Small intestine (tissue), 16 donors: ENCODE measurements at places on chromosomes 2 and 18. TPM values are rescaled to one million over a fixed set of nuclear protein-coding genes. Genes with fewer than 3 reads are reported as not detected.

MPHOSPH10 gene
- 20.3 TPM for polyA plus RNA-seq

MYO5B gene
- 71.7 TPM for polyA plus RNA-seq

ITPRIPL1 gene
- not detected for polyA plus RNA-seq

NEMP2 gene
- 0.45 TPM for polyA plus RNA-seq

MAP3K19 gene
- 0.03 TPM for polyA plus RNA-seq

TANC1 gene
- polyA plus RNA-seq = 14.7 TPM

REG3A gene
- polyA plus RNA-seq = 11,127 TPM

CFAP53 gene
- polyA plus RNA-seq = 0.80 TPM

DNA sequence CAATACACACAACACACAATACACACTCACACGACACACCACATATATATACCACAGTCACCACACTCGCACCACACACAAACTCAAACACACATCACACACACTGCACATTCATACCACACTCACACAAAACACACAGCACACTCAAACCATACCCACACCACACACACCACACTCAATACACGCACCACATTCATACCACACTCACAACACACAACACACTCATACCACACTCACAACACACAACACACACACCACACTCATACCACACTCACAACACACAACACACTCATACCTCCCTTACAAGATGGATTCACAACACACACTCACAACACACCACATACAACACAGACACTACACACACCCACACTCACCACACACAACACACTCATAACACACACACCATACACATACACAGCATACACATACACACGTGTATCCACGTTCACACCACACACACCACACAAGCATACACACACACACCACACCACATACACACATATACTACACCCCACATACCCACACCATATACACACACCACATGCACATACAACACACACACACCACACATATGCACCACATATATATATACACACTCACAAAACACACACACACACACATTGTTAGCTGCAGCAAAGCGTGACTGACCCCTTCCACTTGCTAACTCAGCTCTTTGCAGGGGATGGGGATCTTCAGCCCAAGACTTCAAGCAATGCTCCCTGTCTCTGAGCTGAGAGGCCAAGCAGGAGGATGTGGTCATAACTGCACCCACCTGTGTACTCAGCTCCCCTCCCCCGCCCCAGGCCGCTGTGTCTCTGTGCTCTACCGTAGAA, 59.0 kb downstream of the SDC1 start:
- DNase-seq = no peak
- no peak overlapping the region for H3K4me3 ChIP-seq
- H3K4me1 ChIP-seq = no peaks in the 10 kb centered on the region
- no peaks in the 10 kb centered on the region for H3K36me3 ChIP-seq
- no peak overlapping the region for H3K27ac ChIP-seq
- H3K27me3 ChIP-seq = no peaks in the 10 kb centered on the region

DNA sequence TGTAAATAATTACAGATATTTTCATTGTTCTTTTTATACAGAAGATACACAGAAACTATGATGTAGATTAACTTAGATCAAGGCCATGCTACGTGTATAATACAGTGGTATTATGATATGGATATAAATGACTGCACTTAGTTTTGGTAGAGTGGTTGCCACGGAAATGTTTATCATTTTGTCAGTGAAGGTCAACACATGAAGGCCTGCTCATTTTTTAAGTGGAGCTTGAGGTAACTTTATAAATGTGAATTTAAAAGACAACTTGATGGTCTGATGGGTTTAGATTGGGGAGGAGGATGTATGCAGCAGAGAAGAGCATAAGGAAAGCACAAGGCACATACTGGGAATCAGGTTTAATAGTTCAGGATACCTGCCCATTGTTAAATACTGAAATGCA, 14.4 kb upstream of the BBS5 start:
- no peaks in the 10 kb centered on the region for H3K4me1 ChIP-seq
- no peak overlapping the region for H3K4me3 ChIP-seq
- no peaks in the 10 kb centered on the region for H3K36me3 ChIP-seq
- DNase-seq = peak; percentile 19
- no peak overlapping the region for H3K27ac ChIP-seq

GRCh38 chr2:196112418-196113034, 43.9 kb upstream of the DNAH7 start:
- no peak for DNase-seq
- no peaks in the 10 kb centered on the region for H3K4me1 ChIP-seq
- no peak overlapping the region for H3K27ac ChIP-seq
- no peaks in the 10 kb centered on the region for H3K27me3 ChIP-seq
- H3K4me3 ChIP-seq = no peak overlapping the region

GRCh38 chr2:67456428-67456827, 59.3 kb downstream of the ETAA1 start:
- no peaks in the 10 kb centered on the region for H3K4me1 ChIP-seq
- H3K27ac ChIP-seq = no peak overlapping the region
- no peaks in the 10 kb centered on the region for H3K36me3 ChIP-seq
- DNase-seq = no peak

GRCh38 chr2:190017837-190018236, 44.7 kb downstream of the MSTN start:
- H3K27me3 ChIP-seq = peaks cover 2% of the 10 kb centered on the region
- H3K27ac ChIP-seq = no peak overlapping the region
- no peak overlapping the region for H3K4me3 ChIP-seq
- H3K4me1 ChIP-seq = no peaks in the 10 kb centered on the region
- H3K36me3 ChIP-seq = no peaks in the 10 kb centered on the region

DNA sequence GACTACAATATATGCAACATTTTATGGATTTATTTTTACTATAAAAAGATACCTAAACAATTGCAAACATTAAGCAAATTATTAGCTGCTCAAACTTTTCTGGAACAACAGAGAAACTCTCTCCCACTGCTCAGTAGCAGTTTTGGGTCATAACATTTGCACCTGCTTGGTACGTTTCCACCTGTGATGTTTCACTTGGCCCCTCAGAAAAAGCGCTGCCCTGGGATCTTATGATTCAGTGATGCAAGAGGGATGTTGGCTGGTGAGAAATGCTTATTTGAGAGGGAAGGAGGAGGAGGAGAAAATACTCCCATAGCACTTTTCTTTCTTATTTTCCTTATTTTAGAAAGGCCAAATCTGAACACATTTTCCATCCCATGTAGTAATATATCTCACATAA, 9.2 kb downstream of the IRS1 start:
- DNase-seq = peak; percentile 80
- no peaks in the 10 kb centered on the region for H3K27me3 ChIP-seq
